HuH-7.5 (cell line): ENCODE measurements at places on chromosomes 2 and 18.

GRCh38 chr18:73690222-73690621 is 457.4 kb downstream of the FBXO15 start:
- DNase-seq, result no peak

- no peak for DNase-seq
Observed at GRCh38 chr18:67553437-67553836, 36.9 kb upstream of the DSEL start.

GRCh38 chr2:36789181-36789804 is 92.8 kb downstream of the VIT start:
- DNase-seq, result no peak

- DNase-seq, result no peak
Observed at GRCh38 chr2:152322222-152322621, 12.8 kb upstream of the FMNL2 start.

DNA sequence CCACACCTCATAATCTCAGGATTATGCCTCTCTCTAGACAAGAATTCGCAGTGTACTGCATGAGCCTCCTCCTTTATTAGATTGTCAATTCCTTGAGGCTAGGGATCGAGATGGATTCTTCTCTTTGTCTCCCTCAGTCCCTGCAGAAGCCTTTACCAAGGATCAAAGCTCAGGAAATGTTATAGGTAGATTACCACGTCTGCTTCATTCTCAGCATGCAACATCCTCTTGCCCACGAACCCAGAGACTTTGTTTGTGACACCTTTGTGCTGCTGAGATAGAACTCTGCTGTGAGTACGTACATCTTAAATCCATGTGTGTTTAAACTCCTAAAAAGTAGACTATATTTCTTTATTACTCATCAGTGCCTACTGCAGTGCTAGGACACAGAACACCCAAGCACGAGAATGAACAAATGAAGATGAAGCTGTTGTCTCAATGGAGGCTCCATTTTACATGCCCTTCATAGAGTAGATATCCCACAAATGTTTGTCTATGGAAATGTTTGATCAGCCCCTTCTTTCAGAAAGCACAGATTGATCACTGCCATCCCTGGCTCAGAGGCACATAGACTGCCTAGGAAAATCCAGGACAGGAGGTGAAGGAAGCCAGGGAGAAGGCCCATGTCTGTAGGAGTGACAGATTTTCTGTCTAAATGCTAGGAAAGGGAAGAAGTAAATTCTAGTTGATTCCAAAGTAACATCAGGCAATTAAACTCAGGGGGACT is 98.8 kb upstream of the KLHL29 start:
- DNase-seq, result no peak
